Activated CD4-positive, alpha-beta memory T cell treated with anti-CD3 and anti-CD28 coated beads for 36 hours (primary cell): ENCODE measurements at places on chromosomes 3 and 15. TPM values are rescaled to one million over a fixed set of nuclear protein-coding genes. Genes with fewer than 3 reads are reported as not detected.

DNA sequence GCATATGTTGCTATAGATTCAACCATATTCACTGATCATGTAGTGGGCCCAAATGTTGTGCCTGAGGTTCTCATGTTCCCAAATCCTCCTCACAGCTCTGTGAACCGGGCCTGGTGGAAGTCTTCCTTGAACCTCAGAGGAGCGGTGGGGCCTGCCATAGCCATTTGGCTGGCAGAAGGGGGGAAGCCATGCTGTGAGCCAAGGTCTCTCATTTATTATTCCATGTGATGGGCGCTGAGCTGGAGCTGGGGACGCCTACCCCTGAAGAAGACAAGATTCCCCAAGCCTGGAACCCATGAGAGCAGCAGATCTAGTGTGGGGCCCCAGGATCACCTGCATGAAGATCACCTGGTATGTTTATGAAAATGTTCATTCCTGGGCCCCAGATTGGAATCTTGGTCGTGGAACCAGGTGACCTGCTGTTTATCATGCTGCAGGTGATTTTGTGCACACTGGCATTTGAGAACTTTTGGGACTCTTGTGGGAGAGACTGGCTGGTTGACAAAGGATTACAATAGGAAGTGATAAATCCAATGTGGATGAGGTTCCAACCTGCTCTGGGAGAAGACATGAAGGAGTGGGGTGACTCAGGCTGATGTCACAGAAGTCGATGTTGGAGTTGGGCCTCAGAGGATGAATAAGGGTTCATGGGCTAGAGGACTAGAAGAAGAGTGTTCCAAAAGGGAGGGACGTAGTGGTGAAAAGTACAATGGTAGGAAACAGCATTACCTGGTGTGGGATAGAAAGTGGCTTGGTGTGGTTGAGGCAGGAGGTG lies 102.1 kb downstream of the ASB7 start:
- H3K4me3 ChIP-seq, result no peak overlapping the region
- H3K27ac ChIP-seq, result no peak overlapping the region
- peaks cover 19% of the 10 kb centered on the region for H3K27me3 ChIP-seq
- no peaks in the 10 kb centered on the region for H3K36me3 ChIP-seq
- no peak for DNase-seq

TRNT1 gene
- 51.5 TPM for total RNA-seq

CCDC54 gene
- not detected for total RNA-seq

RPL39L gene
- total RNA-seq, result 22.5 TPM

DNA sequence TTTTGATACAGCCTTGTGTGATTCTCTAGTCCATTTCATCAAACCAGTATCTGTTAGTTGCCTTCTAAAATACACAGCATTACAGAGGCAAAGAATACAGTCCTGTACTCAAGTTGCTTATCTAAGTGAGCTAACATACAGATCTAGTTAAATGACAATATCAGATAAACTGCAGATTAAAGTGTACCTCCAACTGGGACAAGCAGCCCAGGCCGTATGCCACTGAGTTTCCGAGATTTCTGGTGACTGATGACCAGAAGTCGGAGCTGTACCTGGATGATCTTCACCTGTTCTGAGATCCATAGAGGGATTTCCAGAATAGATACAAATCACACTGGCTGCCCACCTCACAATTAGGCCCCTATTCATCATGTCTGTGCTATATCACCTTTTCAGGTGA lies 6.3 kb upstream of the TRIM59 start:
- no peaks in the 10 kb centered on the region for H3K4me1 ChIP-seq
- no peaks in the 10 kb centered on the region for H3K27me3 ChIP-seq
- DNase-seq, result no peak
- H3K4me3 ChIP-seq, result no peak overlapping the region
- no peaks in the 10 kb centered on the region for H3K36me3 ChIP-seq

GRCh38 chr3:132556508-132557159 lies 40.4 kb upstream of the ACKR4 start:
- no peak overlapping the region for H3K4me3 ChIP-seq
- H3K36me3 ChIP-seq, result peaks cover under 1% of the 10 kb centered on the region
- DNase-seq, result no peak
- no peaks in the 10 kb centered on the region for H3K27me3 ChIP-seq
